Cortex of kidney (tissue), 1 donor: ENCODE measurements at places on chromosomes 1 and 21.

DNA sequence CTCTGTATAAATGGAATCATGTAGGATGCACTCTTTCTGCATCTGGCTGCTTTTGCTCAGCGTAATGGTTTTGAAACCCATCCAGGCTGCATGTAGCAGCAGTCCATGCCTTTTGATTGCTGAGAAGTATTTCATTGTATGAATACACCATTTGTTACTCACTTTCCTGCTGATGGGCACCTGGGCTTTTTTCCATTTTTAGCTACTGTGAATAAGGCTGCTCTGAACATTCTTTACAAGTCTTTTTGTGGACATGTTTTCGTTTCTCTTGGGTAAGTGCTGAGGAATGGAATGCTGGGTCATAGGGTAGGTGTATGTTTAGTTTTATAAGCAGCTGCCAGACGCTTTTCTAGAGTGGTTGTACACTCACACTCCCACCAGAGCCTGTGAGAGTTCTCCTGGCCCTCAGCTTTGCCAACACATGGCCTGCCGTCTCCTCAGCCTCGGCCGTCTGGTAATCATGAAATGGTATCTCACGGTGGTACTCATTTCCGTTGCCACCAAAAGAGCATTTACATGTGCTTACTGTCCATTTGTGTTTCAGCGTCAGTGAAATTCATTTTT is 22.7 kb downstream of the SLX9 start:
- DNase-seq = no peak

DNA sequence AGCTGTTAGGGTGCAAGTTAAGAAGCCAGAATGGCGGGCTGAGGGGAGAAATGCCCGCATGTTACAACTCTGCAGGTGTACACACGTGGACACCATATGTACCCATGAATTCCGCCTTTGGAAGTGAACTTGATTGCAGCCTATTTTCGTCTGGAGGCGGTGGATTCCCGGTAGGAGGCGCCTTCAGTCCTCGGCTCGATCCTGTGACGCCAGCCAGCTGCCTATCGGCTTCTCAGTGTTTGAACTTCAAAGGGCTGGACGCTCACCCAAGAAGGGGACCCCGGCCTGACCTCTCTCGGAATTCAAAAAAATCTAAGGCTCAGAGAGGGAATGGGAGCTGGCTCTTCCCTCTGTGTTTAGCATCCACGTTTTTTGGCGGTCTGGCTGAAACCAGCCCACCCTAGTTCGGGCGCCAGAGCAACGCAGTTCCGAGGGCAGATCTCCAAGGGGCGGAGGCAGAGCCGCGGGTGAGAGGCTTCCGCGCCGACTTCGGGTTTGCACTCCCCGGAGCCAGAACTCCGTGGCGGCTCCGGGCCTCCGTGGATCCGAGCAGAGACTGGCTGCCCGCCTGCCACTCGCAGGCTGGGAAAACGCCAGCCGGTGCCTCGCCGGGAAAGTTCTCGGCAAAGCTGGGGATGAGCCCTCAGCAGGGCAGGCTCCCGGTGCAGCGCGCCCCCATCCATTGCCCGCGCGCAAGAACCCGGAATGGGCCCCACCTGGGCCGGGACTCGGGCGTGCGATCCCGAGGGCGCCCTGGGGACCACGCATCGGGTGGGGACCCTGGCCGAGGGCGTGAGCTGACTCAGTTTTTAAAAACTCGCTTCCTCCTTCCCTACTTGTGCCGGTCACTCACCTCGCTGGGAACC is 996 bp upstream of the TMEM51 start:
- DNase-seq = no peak

DNA sequence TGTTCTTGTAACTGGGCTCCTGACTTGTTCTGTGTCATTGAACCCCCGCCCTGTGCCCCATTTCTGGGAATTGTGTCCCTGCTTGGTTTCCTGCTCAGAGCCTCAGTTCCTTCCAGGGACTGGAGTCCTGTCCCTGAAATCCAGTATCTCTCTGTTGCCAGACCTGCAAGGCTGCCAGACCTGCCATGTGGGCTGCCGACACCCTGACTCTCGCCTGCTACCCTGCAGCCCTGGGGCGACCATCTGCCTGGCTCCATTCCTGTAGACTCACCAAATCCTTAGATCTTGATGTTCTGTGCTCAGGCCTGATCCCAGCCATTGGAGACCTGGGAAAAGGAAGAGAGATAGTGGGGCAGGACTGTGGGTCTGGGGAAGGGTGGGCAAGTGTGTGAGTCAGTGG is 383.3 kb upstream of the PROX1 start:
- DNase-seq = no peak

DNA sequence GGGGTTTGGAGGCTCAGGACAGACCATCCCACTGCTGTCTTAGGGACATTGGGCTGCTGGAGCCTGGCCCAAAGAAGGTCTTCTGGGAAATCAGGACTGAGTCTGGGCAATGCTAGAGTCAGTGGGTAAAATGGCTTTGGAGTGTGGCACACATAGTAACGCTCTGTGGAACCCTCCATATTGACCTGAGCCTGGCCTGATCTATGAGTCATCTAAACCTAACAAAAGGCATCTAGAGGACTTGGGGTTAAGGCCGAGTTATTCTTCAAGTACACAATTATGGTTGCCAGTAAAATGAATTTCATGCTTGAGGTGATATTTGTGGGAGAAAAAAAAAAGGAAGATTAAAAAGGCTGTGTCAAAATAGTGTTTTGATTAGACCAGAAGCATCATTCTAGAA is 77.7 kb downstream of the ST6GALNAC5 start:
- DNase-seq = no peak

DNA sequence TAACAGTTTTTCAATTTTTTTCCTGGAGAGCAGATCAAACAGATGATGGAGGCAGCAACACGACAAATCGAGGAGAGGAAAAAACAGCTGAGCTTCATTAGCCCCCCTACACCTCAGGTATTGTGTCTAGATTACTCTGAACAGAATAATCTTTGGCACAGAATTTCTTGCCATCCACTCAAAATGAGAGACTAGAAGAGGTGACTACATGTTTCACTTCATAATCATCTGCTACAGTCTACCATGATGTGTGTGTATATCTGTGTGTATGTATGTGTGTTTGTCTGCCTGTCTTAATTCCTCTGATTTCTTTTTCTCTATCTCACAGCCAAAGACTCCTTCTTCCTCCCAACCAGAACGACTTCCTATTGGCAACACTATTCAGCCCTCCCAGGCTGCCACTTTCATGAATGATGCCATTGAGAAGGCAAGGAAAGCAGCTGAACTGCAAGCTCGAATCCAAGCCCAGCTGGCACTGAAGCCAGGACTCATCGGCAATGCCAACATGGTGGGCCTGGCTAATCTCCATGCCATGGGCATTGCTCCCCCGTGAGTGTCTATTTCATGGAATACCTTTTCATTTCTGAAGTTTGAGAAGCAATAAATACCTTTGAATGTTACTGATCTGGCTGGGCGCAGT is 11.4 kb downstream of the PRPF3 start:
- no peak for DNase-seq

GRCh38 chr1:153866045-153866850 is 56.5 kb downstream of the GATAD2B start:
- DNase-seq = no peak

DNA sequence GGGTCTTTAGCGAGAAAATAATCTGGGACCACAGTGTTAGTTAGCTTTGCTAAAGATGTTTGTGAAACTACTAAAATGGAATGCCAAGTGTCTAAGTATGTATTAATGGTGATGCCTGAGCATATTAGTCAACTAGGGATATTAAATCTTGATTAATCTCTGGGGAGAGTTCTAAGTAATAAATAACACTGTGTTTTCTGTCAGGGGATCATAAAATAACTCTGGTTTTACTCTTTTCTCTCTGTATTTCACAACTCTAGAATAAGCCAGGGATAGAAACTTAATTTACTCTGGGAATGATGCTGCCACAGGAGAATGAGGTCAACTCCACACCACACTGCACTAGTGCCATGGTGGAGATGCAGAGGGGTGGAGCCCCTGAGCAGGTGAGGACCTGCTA is 399.2 kb downstream of the PTBP2 start:
- DNase-seq = no peak

GRCh38 chr1:21003281-21004045 is 173.2 kb downstream of the EIF4G3 start:
- DNase-seq = no peak

DNA sequence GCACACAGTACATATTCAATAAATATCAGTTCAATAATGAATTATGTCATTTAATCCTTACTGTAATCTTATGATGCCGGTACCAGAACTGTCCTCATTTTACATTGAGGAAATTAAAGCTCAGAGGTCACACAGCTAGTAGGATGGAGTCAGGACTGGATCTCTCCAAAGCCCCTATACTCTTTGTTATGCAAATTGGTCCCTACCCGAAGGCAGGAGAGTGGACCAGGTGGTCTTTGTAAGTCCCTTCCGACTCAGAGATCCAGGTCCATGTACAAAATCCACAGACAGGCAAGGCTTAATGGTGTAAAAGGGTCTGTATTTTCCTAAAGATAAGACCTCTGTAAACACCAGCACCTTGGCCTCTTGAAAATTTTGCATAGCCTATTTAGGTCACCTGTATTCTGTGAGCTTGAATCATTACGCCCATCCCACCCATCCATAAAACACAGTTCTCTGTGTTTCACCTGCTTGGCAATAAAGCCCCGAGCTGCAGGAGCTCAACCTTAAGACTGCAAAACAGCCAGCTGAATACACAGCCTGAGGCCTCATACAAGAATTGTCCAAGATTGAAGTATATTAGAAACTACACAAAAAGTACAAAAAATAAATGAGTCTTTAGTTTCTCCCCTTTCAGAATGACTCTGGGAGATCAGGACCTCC is 41.7 kb downstream of the PLXNA2 start:
- no peak for DNase-seq

DNA sequence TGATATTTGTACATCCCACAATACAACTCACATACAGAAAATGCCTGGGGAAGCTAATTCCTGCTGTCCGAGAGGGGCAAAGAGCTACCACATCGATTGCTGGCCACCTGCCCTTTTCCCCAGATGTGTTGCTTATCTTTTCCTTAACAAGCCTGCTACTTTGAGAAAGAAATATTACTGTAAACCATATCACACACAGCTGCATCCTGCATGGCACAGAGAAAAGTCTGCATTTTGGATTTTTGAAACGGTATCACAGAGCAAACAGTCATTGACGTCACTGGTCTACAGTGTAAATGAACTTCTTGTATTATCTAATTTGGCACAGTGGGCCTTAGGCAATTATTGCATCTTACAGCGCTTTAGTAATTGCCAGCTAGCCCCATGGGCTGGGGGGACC is 164.7 kb downstream of the CLIC6 start:
- DNase-seq = no peak

DNA sequence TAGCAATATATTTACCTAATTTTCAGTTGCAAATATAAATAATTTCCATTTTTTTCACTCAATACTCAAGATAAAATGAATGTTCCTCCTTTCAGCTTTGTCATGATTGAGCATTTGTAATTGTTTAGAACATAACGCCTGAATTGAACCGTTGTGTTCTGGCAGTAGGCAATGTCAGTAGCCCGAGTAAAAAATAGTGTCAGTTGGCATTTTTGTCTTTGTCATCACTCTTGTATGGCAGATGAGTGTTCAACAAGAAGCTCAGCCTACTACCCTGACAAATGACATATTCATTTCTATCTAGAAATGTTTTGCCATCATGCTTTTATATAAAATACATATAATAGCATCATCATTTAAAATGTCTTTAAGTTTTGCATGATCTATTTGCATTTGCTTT is 691.4 kb upstream of the NCAM2 start:
- no peak for DNase-seq

- DNase-seq = no peak
Observed at GRCh38 chr1:110433803-110434202, 17.1 kb upstream of the PROK1 start.

GRCh38 chr1:97816927-97817326 is 103.9 kb downstream of the DPYD start:
- DNase-seq = no peak

DNA sequence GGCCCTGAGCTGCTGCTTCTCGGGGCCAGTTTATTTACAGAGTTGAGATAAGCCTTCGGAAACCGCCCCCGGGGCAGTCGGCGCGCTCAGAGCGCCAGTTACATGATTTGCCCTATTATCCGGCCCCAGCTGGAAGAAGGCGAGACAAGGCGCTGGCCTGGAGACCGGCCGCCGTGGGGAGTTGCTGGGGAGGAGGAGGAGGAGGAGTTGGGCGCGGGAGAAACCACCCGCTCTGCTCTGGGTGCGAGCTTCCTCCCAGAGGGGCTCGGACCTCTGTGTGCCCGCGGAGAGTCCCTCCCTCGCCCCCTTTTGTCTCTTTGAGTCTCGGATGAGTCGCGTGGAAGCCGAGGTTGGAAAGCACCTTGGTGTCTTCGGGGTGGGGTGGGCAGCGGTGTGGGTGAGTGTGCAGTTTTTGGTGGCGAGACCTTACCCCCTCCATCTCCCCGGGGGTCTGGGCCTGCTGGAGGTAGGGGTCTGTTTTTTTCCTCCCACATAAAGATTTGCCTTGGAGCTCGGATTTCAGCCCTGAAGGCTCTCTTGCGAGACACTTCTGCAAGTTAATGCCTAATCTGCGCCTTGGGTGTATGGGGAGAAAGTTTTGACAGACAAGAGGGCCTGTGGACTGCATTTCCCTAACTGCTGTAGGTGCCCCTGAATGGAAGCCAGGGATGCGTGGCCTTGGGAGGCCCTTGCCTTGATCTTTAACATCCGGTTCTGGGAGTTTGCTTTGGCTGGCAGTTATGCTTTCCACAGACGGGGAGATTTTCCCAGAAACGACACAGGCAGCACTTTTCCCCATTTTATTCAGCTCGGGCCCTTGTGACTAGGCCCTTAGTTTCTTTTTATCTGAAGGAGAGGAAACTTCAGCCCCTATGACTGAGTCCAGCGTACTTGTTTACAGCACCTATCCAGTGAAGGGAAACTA is 80.0 kb downstream of the NDUFS5 start:
- no peak for DNase-seq

DNA sequence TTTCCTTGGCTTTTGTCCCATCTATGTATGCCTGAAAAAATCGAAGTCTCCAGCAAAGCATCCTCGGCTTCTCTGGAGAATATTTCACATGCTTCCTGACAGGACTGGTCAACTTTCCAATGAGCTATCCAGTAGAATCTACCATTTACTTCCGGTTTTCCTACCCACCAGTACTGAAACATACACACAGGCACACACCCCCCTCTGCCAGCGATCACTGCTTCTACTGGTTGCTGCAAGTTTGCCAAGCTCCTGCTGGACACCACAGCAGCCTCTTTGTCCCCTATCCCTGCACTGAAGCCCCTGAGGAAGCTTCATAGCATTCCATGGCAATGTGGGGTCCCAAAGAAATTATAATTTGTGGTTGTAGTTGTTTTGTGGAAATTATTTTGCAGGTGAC is 536.8 kb downstream of the MATN1 start:
- DNase-seq = no peak

GRCh38 chr1:27628712-27629111 is 6.3 kb downstream of the FGR start:
- no peak for DNase-seq
